NCI-H1105 treated with DMSO at 0.1 percent for 48 hours (cell line): ENCODE measurements at places on chromosomes 7 and 10.

- no peak for DNase-seq
These were observed 6.1 kb upstream of the CREB5 start for GRCh38 chr7:28406192-28406591.

- no peak for DNase-seq
These were observed 612 bp downstream of the KCP start for GRCh38 chr7:128909625-128910568.

DNA sequence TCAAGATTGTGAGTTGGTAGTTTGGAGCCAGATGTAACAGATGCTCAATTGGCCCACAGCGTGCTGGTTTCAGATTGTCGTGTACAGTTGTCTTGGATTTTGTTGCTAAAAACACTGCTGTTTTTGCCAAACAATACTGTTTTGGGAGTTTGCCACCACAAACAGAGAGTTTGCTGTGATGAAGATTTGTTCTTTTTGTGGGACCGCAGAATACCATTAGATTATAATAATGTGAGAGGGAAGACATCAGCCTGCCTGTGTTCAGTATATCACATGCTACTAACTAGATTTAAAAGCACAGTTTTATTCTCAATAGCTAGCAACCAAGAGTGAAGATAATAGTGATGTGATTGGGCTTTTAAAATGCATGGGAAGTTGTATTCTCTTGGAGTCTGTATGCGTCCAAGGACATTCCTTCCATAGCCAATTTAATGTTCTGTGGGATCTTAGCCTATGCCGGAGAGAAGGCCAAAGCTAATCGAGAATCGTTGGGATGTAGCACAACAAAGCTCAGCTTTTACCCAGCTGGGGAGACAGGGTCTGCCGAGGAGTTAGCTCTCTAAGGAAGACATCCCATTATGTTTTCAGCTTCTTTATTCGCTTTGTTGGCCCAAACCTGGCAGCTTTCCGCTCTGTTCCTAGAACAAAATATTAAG is 18.7 kb upstream of the ITGA8 start:
- no peak for DNase-seq

GRCh38 chr10:4159173-4159572 is 374.2 kb upstream of the KLF6 start:
- DNase-seq, result no peak

GRCh38 chr7:131328377-131329175 is 900 bp downstream of the MKLN1 start:
- peak; percentile 28 for DNase-seq

GRCh38 chr10:103683851-103684250 is 171.5 kb downstream of the SH3PXD2A start:
- DNase-seq, result no peak
